BE2C (cell line): ENCODE measurements at places on chromosomes 6 and 20.

DNA sequence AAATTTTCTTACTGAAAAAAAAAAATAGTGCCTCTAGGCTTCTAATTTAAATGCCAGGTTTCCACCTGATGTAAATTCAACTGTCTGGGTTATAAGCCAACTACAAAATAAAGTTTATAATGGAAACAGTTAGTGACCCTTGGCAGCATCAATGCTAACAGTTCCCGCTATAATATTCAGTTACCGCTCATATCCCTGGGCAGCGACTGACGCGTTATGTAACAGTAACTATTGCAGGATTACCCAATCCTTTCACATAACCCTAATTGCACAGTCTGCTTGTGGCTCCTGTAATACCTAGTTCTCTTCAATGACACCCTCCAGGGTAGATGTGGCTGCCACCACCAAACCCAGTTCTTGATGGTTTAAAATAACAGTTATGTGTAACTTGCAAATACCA lies 208.6 kb downstream of the MOXD1 start:
- no peak for DNase-seq

DNA sequence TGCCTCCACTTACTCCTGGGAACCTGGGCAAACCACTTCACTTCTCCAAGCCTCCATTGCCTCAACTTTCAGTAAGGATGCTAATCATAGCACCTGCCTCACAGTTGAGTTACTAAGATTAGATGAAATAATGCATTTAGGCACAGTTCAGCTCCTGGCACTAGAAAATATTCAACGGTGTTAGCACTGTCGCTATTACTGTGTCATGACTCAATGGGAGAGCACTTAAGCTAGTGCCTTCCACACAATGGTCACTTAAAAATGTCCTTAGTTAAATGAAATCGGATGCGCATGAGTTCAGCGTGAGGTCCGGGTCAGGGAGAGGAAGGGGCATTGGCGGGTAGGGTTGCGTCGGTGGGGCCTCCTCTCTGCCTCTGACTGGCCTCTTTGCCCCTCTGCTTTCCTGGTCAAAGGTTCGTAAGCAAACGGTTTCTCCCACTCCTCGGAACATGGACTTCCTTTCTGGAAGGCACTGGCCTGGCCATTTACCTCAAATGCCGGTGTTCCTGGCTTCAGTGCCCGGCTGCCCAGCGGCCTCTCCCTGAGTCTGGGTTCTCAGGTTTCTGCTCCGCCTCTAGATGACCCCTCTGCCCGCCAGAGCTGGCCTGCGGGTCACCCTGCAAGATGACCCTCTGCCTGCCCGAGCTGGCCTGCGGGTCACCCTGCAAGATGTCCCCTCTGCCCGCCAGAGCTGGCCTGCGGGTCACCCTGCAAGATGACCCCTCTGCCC lies 123.8 kb upstream of the QKI start:
- DNase-seq = no peak

- DNase-seq = peak; percentile 15
Observed at GRCh38 chr6:106820412-106820852, 154.1 kb downstream of the CD24 start.

DNA sequence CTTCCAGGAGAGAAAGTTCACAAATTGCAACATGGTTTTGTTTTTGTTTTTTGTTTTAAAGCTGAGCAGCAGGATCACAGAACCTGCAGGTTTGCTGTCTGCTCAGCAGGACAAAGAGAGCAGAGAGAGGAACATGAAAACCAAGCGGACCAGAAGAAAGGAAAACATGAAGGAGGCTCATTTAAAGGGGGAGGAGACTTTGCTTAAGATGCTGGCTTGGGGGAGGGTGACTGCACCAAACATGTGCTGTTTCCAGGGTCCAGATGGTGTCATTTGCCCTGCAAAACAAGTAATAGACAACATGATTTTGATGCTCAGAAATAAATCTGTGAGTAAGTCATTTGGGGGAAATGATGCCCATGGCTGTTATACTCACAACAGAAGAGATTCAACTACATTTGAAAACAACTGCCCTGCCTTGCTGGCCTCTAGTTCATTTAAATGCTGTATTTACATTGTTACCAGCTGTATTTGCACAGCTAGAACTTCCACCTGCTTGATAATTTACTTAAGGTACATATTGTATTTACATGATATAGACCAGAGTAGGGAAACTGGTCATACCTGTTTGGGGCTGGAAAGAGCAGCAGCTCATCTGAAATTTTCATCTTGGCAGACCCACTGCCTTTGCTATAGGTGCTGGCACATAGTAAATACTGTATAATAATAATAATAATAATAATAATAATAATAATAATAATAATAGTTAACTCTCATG lies 32.2 kb upstream of the CHD6 start:
- DNase-seq = no peak

GRCh38 chr6:159257846-159258245 lies 88.6 kb downstream of the FNDC1 start:
- DNase-seq = no peak

DNA sequence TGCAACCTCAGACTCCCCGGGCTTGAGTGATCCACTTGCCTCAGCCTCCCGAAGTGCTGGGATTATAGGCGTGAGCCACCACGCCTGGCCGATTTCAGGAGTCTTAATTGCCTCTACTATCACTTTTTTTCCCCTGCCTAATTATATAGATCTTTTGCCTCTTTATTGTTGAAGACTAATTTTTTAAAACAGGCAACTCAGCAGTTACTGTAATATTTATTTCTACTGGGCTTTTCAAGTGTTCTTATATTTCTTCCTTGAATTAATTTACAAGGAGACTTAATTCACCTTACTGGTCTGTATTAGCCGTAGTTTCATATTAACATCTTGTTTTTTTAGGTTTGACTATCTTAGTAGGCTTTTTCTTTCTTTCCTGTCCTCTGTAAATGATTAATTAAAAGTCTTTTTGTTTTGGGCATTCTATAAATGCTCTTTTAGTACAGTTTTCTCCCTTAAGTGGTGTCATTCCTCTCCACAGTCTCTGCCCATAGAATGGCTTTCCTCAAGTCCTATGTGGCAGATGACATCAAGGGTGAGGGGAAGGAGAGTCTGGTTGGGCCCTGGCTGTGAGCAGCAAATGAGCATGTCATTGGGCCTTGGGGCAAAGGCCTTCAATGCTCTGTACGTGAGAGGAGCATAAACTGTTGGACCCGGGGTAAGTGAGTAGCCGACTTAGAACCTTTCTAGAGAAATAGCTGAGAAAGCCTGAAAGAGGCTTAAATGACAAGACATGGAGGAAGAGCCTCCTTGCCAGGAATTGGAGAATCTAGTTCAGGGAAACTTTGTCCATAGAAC lies 36.0 kb downstream of the ANKS1A start:
- DNase-seq = no peak

- DNase-seq = peak; percentile 43
Observed at GRCh38 chr6:115544765-115545671, 515.7 kb downstream of the FRK start.

GRCh38 chr20:1086277-1087213 lies 31.9 kb upstream of the PSMF1 start:
- no peak for DNase-seq

DNA sequence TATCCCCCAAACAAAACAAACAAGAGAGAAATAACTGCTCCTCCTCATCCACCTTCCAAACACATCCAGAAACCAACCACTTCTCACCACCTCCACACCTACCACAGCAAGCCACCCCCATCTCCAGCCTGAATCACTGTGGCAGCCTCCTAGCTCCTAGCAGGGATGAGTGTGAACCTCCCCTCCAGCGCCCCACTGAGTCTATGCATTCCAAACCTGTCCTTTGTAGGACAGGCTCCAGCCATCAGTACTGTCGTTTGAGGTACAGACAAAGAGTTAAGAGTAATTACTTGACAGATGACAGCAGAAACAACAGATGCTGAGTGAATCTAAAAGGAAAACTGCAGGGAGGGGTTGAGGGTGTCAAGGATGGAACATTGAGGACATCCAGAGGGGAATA lies 2.4 kb downstream of the METTL24 start:
- DNase-seq = no peak

DNA sequence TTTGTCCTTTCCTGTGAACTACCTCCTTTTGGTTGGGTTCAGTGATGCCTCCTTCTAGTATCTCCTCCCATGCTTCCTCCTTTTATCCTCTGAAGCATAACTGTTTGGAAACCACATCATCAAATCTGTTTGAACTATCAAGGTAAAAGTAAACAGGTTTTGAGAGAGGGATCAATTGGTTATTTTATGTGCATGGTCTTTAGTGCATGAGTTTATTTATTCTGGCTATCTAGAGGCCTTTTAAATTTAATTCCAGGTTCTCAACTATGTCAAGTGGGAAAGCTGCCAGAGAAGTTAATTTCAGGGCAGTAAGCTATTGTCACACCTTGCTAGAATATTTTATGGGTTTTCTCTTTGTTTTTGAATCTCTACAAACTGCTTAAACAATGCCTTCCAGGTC lies 54.1 kb downstream of the WASF1 start:
- no peak for DNase-seq

GRCh38 chr20:4512891-4513550 lies 208.7 kb upstream of the PRND start:
- DNase-seq = no peak

DNA sequence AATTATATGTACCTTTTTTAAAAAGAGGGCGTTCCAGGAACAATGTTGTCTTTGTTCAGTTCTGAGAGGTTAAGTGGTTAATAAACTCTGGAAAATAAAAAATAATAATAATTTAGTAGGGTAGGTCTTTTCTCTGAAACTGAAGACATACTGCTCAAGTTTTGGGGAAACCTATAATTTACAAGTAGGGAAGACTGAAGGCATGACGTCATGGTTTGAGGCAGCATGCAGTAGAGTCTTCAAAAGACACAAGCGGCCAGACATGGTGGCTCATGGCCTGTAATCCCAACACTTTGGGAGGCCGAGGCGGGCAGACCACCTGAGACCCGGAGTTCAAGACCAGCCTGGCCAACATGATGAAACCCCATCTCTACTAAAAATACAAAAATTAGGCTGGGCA lies 14.0 kb downstream of the STAU1 start:
- no peak for DNase-seq

- no peak for DNase-seq
Observed at GRCh38 chr6:133055441-133055966, 185.7 kb upstream of the EYA4 start.

- no peak for DNase-seq
Observed at GRCh38 chr6:131038597-131039344, 24.3 kb downstream of the EPB41L2 start.

DNA sequence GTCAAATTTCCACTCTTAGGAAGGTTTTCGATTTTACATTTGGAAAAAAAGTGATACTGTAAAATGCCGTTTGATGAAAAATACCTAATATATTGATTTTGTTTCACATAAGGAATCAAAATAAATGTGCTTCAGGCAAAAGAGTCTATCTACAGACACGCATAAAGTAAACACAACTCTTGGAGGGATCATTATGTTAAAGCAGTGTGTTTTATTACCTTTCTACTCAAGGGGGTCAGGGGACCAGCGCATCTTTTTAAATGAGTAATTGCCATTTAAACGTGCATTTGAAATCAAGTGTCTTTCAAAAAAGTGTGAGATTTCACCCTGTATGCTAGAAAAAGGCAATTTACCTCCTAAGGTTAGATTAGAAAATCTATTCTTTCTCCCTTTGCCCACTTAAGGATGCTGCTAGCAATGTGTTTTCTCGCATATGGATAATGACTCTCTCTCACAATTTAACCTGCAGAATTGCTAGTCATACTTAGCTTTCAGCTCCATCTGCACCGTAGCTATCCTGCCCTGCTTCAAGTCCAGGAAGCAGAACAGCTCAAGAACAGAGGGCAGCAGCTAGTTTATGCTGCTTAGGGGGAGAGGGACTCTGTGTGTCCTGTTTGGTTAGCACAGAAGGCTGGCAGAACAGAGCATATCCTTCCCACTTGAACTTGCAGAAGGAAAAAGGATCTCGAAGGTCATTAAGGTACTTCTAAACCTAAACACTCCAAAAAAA lies 35.0 kb downstream of the NKAIN2 start:
- DNase-seq = no peak

DNA sequence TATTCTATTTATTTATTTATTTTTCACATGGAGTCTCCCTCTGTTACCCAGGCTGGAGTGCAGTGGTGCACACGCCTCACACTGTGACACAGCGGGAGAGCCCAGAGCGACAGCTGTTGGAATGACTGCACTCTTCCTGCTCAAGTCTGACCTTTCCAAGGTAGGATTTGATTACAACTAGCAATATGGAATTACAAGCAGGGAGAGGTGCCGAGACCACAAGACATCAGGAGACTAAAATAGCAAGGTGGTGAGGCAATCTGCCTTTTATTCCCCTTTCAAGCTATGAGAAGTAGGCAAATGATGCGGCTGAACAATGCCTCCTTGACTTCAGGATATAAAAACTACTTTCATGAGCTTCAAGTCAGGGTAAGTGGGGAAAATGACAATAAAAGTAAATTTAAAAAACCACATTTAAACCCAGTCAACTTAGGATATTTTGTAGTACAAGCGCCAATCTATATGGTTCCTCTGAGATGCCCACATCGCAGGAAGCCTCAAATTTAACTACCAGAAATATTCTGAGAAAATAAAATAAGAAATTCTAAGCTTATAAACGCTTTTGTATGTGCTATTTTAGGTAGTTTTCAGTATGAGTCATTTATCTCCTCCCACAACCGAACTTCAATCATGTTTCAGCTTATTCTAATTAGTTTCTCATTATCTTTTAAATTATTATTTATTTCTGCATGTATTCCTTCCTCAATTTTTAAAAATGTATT lies 146.9 kb upstream of the SGK1 start:
- DNase-seq = no peak

- DNase-seq = no peak
Observed at GRCh38 chr6:12369781-12370262, 79.7 kb downstream of the EDN1 start.

- no peak for DNase-seq
Observed at GRCh38 chr20:58141971-58142842, 86.2 kb downstream of the ANKRD60 start.

- no peak for DNase-seq
Observed at GRCh38 chr6:3226042-3226441, 1.4 kb downstream of the TUBB2B start.

- no peak for DNase-seq
Observed at GRCh38 chr6:36821581-36822335, 17.5 kb downstream of the CPNE5 start.

DNA sequence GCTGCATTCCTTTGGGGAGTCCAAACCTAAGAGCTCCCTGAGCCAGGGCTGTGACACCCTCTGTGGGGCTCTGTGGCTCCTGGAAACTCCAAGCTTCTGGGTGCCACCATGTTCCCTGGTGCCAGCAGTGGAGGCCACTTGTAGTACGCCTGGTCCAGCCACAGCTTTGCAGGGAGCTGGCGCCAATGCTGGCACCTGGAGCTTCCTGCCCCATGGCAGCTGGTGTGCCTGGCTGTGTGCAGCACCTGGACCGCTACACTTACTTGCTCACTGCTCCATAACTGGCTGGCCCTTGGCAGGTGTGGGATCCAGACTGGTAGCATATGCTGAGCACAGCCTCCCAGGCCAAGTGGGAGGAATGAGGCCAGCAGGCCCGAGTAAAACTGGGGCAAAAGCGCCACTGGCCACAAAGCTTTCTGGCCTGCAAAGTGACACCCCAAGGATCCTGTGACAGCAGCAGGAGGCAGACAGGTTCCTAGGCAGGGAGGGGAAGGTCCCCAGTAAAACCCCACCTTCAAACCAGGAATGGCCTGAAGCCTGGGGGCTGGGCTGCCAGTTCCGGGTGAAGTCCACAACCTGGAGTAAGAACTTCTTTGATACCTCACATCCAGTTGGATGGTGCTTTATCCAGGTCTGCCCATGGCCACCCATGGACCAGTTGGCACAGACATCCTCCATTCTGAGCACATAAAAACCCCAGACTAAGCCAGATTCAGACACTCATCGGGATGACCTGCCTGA lies 461.0 kb downstream of the TBC1D32 start:
- no peak for DNase-seq
